ENCODE measurements at places on chromosomes 6 and 20.

DNA sequence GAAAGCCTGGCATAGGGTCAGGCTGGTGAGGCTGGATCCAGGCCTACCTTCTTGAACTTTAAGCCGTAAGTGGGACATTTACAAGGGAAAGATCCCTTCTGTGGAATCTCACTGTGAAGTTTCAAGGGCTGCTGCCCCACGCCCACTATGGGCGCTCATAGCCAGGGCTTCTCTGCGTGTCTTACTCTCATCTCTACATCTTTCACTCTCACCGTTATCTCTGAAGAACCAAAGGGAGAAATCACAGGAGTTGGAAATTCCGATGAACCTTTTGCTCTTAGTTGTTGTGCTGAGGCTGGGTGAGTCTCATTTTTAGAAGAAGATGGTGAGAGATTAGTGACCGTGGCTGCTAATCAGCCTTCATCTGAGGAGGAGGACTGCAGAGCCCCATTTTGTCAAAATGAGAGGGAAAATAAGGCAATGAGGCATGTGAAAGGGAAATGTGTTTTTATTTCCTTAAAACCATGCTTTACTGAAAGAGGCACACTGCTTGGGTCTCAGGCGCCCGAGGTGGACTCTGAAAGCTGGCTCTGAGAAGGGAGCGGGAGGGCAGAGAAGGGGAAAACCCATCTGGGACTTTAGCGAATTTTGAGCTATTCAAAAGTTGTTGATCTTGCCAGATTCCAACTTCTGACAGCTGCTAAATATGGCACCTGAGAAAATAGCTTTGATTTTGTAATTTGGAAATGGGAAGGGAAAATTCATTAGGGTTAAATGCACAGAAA lies 301.5 kb downstream of the CLIC5 start:
- no peak for DNase-seq

DNA sequence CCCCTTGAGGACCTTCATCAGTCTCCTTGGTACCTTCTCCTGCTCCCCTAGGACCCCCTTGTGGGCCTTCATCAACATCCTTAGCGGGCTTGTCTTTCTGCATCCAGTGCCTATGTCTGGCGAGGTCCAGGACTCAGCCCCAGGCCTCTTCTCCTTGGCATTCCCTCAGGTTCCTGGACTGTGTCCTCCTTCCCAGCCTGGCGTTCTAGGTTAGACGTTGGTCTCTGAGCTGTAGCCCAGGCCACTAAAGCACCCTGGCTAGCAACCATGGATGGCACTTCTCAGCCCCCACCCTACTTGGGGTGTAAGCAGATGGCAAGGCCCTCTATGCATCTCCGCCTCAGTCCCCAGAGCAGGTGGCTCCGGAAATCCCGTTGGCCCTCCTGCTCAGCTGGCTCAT lies 51.5 kb upstream of the NNAT start:
- no peak for DNase-seq

- DNase-seq: no peak
Measured at GRCh38 chr6:11722220-11722619, 56.4 kb downstream of the ADTRP start.

DNA sequence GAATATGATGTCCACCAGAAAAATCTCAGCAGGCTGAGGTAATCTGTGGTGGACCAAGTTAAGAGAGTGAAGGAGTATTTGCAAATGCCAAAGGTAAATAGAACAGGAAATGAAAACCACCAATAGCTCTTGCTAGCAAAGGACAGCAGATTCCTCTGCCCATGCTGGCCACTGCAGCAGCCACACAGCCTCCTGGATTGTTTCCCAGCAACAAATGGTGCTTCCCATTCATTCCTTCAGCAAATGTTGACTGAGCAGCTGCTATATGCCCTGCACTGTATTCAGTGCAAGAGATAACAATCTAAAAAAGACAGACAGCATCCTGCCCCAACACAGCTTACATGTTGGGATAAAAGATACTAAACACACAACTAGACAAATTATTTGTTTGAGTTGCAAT lies 11.0 kb downstream of the ROS1 start:
- DNase-seq: no peak

DNA sequence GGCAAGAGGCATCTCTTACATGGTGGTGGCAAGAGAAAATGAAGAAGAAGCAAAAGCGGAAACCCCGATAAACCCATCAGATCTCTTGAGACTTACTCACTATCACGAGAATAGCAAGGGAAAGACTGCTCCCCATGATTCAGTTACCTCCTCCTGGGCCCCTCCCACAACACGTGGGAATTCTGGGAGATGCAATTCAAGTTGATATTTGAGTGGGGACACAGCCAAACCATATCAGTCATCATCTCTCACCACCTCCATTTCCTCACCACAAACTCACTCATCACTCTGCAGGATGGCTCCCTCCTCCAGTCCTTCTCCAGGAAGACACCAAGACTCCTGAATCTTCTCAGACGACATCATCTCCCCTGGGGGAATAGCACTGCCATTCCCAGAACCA lies 25.8 kb upstream of the SLC16A10 start:
- no peak for DNase-seq

DNA sequence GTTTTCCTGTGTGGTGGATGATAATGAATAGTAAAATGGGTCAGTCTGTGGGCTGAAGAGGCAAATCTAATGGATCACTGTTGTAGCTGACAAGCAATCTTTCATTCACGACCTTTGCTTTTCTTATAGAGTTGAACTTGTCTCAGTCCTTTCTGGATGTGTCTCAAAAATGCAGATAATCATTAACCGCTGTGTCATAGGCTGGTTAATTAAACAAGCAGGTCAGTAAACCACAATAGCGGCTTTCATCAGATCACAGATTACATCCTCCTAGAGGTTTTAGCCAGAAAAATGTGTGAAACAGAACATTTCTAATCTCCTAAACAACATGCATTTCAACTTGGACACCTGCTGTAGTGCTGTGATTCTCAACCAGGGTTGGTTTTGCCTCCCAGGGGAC lies 2.5 kb upstream of the METTL24 start:
- DNase-seq: no peak

DNA sequence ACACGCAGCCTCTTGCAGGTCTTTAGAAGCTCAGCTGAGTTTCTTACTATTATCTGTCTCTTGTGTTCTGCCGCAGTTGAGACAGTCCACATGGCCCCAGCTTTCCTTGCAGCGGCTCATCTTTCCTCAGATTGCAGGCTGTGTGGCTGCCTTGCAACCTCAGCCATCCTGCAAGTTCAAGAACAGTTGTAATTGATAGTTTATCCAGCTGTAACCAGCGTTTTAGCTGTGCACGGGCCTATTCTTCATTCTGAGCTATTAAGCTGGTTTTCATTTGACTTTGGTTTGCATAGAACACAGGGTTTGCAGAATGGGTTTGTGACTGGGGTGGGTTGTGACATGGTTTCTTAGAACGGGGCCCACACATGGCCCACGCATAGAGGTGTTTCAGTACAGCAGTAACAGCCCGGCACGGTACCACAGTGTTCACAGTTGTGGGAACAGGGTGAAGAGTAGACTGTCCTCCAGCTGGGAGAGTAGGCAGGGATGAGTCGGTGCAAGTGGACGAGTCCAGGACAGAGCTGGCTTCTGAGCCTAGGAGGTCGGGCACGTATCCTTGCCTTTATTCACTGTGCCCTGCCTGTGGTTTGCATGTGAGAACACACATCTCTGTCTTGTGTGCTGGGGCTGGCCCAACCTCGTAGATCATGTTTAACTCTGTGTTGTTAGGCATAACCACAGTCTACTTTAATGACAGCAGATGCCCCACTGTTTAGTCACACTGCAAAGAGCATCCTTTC lies 89.2 kb downstream of the RPP40 start:
- DNase-seq: no peak

GRCh38 chr6:22943327-22943726 lies 374.0 kb downstream of the HDGFL1 start:
- no peak for DNase-seq

DNA sequence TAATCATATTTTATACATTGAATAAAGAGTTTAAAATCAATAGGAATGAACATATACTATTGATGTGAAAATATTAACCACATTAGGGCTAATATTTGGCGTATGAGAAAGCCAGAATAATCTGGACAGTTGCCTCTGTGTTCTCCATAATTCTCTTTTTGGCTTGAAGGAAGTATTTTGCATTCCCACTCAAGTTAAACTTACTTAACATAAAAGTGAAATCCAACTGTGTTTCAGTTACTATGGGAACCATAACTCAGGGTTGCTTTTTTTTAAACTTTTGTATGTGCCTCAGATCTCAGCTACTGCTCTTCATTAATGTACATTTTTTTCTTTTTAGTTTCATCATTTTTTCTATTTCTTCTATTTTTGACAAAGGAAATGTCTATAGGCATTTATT lies 479.8 kb downstream of the NKAIN2 start:
- DNase-seq: no peak

DNA sequence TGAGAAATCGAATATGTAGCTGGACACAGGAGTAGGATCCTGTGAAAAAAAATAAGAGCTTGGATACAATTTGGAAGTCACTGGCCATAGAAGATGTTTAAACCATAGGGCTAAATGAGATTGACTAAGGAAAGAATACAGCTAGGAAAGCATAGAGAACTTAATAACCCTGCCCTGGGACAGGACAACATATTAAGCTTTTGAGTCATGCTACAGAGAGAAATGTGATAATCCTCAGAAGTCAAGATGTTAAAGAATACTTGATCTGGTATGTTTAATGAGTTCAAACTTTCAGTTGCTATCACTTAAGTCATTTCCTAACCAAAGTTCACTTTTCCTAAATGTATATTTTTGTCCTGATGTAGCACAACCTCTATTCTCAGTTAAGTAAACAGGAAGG lies 154.6 kb upstream of the TSHZ2 start:
- DNase-seq: no peak

DNA sequence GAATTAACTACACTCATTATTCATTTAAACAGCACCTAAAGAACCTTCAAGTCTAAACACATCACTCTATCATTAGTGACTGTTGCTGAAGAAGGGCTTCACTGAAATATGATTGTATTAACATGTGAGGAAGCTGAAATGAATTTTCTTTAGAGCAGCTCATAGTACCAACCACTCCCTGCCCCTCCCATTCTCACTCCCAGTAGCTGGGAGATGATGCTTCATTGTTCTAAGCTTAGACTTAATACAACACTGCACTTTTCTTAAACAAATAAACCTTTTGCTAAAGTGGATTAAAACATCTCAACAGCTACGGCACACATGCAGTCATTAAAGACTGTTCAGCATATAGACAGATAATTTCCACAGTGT lies 63.1 kb downstream of the ATXN1 start:
- no peak for DNase-seq

DNA sequence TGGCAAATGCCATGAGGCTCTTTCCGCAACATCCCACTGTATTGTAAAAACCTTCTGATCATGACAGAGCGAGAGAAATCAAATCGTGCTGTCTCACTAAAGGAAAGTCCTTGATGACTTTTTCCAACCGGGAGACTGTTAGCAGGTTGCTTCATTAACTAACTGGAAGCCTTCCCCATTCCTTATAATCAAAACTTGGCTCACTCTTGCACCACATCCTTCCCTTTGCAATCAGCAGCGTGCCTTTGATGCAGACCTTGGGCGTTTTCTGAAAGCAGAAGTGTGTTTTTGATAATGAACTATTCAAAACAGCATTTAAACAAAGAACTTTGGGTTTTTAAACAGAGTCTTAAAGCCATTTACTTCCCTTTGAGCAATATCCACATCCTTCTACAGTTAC lies 96.2 kb upstream of the CNR1 start:
- no peak for DNase-seq

DNA sequence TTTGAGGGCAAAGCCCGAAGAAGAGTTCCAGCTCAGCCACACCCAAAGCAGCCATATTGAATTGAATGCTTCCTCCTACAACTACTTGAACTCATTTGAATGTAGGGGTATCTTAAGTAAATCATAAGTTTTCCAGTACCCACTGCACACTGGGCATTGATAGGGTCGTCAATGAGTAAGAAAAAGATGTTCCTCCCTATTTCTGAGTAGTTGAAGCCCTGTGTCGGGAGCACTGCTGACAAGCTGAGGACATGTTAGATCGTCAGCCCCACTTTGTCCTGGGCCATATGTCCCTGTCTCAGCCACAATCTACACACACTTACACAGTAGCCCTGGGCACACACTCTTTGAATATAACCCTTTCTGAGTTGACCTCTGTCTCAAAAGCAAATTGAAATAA lies 105.7 kb downstream of the ARHGAP18 start:
- no peak for DNase-seq

DNA sequence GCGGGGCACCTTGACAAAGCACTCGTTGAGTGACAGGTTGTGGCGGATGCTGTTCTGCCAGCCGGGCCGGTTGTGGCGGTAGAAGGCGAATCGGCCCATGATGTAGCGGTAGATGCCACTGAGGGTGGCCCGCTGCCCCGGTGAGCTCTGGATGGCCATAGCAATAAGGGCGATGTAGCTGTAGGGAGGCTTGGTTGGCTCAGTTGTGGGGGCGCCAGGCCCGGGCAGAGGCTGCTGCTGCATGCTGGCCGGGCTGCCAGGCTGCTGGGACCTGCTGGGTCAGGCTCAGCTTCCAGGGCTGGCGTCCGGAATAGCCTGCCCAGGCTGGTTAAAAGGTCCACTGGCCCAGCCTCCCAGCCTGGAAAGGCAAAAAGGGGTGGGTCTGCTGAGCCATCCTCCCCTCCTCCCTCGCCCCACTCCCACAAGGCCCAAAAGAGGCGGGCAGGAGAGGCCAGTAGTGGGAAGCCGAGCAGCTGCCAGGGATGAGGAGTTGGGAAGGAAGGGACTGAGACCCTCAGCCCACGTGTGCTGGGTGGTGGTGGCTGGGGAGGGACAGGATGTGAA lies at the start of gene FOXS1:
FOXS1 (minus strand) TSS at position 305 of the 564 bp plus-strand sequence; CDS start at position 243, 62 bp downstream.
- DNase-seq: no peak

GRCh38 chr20:38460040-38460623 lies 12.5 kb upstream of the RALGAPB start:
- no peak for DNase-seq

DNA sequence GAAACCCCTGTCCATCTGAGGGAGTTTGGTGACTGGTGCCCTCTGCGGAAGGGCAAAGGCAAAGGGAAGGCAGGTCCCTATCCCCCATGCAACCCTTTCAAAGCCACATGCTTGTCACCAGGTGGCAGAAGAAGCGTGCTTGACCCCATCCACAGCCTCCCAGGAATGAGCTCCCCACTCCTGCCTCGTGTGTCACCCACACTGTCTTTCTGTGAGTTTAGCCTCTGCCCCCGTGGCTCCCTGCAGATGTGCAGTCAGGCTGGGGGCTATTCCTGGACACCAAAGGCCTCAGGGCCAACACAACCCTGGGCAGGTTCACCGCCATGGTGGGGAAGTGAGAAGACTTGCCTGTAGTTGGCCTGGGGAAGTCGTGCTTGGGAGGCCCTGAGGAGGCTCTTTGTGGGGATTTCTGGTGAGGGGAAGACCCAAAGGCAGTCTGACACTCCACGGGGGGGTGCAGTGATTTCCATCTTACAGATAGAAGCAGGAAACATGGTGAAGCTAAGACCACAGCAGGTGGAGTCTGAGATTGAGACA lies 16.6 kb upstream of the PCMTD2 start:
- no peak for DNase-seq

GRCh38 chr6:6057442-6058053 lies 50.8 kb upstream of the NRN1 start:
- DNase-seq: no peak

Measured in activated T-helper 9 cell treated with anti-CD3 and anti-CD28 coated beads, Interleukin-2, amount 50 U/mL, for 16 hours (primary cell).